ENCODE measurements at places on chromosomes 5 and 9.

DNA sequence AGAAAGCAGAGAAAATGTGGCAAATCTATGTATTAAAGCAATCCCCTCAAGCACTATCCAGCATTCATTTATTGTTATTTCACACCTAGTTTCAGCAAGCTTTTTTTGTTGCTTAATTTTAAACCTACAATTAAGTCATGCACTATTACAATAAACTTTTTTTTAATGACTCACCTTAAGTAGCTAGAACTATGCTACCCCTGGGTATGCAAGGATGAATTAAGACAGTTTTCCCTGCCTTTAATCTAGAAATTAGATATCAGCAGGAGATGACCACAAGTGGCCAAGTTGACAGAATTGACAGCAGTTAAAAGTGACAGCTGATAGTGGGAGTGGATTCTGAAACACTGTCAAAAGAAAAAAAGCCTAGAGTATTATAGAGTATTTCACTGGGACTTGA lies 20.0 kb downstream of the ITGA1 start:
- DNase-seq: no peak

DNA sequence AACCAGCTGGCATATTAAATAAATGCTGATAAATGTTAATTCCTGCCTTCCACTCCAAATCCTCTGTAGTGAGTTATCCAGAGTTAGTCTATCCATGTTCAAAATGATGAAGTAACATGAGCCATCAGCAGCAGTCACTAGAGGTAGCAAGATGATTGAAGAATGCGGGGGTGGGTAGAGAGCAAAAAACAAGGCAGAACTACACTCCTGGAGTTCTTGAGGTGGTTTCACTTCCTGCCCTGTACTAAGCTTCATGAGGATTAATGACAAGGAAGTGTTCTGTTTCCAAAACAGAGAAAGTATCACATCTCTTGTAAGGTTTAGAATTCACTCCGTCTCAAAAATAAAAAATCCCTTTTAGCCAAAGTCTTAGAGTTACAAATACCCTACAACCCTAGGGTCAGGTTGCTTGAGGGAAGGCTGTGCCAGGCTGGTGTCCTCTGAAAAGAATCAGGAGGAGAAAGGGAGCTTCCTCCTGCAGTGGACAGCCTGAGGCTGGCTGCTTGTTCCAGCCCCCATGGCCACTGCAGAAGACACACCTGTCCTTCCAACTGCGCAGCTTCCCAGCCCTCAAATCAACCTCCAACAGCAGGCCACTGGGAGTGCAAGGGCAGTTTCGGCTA lies 180.2 kb downstream of the DENND1A start:
- DNase-seq: peak; percentile 53

DNA sequence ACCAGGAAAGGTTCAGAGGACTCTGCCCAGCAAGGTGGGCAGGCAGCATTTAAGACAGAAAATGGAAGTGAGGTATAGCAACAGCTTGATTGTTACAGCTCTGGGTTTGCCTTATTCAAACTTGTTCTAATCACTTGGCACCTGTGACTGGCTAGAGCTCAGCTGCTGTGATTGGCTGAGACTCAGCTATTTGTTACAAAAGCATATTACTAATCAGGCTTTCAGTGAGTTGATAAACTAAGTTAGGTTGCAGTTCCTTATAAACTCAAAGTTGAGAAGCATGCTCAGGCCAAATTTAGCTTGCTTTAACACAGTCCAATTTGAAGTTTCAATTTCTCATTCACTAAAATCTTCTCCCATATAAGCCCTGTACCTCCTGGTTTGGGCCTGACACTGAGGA lies 56.3 kb downstream of the GDA start:
- DNase-seq: peak; percentile 6

DNA sequence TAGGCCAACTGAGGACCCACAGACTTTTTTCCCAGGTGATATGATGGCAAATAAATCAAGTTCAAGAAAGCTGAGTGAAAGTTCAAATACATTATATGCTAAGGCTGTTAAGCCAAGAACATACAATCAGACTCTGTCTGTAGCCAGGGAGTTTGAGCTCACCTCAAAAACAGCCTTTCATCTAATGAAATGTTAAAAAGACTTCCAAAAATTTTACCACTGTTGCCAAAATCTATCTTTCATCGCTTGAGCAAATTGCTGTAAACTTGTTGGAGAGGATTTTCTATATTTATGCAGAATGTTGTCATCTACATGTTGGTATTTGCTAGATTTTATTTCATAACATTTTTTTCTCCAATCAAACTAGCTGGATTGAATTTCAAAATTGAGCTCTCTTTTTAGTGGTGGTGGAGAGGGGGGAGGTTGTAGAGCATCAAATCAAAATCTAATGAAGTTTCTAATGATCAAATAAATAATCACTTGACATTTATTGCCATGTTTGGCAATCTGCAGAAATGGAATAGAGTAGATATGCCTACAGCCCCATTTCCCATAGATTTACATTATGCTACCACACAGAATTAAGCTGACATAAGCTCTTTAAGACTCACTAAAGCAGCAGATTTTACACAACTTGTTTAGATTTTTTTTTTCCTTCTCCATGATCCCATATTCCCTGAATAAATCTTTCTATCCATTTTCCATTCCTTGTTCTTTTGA lies 828.9 kb upstream of the ZNF608 start:
- DNase-seq: no peak

DNA sequence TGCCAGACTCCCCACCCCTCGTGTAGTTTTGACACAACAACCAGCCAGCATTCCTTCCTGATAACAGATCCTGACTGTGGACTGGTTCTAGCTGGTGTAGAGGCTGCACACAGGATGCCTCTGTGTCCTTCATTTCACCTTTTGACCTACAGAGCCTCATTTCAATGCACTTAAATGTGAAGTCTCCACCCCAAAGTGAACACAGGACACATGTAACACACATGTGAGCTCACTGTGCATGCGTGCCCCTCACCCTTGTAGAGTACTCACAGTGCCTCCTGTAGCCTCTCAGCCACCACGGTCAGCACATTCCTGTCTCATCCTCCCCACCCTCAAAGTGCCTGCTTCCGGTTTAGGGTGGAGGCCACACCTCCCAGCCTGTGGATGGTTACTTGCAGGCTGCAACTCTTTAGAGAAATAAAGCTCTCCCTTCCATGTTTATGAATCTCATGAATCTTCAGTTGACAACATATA lies 11.6 kb upstream of the NKD2 start:
- DNase-seq: no peak

GRCh38 chr5:32559411-32559810 lies 25.9 kb upstream of the SUB1 start:
- DNase-seq: no peak

GRCh38 chr5:142296914-142297417 lies 27.9 kb downstream of the SPRY4 start:
- no peak for DNase-seq

DNA sequence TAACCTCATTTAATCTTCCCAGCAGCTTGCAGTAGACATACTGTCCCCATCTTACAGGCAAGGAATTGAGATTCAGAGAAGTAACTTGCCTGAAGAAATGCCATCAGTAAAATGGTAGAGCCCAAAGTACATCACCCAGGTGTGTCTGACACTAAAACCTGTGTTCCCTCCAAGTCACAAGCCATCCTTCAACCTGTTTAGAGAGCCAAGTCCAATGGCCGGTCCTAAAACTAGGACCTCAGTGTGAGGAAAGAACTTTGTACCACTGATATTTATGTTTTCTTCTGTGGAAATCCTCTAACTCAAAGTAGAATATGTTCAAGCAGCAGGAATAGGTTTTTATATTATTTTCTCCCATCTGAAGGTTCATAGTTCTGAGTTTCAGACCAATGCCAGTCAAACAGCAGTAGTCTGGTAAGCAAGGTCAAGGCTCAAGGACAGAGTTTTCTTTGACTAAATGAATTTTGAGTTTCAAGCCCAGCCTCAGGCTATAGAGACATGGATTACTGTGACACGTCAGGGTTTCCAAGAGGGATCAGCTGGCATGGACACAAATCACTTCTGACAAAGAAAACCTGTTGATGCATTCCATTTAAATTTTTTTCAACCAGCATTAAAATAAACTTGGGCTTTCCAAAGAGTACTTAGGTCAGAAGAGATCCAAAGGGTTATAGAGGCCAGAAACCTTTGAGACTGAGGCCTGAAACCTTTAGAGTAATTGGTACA lies 80.9 kb upstream of the PLPP6 start:
- DNase-seq: no peak

DNA sequence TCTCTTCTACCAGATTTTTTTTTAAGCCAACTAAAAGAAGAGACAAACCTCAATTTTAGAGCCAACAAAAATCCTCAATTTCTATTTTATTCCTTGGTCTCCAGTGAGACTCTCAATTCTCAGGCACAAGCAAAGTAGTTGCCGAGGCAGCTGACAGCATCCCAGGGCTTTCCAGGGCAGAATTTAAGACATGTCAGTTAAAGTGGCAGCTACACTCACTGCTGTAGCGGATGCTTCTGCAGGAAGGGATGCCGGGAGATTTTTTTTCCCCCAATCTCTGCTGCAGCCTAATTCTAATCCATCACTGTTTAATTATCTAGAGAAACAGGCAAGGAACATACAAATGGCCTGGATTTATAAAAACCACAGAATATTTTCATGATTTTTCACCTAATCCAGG lies 57.0 kb downstream of the TTC39B start:
- DNase-seq: no peak

- no peak for DNase-seq
Measured at GRCh38 chr5:135430135-135430437, 17.1 kb downstream of the DCANP1 start.

DNA sequence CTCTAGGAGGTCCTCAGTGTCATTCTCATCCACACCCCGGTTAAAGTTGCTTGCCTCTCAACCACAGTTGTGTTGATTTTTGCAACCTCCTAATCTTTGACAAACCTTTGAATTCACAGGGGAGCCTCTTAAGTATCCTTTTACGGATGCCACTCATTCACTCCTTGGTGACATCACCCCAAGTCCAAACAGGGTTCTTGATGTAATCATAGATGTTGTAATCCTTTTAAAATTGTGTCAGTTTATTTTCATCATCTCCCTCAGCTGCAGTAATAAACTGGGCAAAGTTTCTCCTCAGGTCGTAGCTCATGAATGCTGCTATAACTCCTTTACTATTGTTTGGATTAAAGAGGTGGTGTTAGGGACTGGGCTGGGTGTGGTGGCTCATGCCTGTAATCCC lies 637.2 kb upstream of the NUDT12 start:
- DNase-seq: no peak

GRCh38 chr9:97711223-97711626 lies 14.1 kb upstream of the XPA start:
- DNase-seq: no peak

- peak; percentile 74 for DNase-seq
Measured at GRCh38 chr5:132496631-132497487, 6.3 kb upstream of the IRF1 start.

DNA sequence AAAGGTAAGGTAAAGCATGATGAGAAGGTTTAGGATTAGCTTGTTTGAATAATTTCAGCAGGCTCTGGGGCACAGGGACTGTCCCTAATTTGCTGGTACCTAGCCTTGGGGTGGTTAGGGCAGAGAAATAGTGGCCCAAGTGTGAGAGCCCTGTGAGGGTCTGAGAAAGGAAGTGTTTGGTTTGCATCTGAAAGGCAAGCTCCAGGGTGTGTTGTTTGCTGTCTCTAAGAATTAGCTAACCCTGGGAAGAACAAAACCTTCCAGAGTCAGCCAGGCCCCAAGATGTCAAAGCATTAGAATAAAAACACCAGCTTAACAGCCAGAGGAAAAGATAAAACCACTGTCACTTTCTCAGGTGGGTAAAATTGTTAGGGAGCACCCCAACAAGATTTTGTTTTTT lies 31.0 kb downstream of the TMEM252 start:
- no peak for DNase-seq

- DNase-seq: peak; percentile 69
Measured at GRCh38 chr5:73454379-73455036, 5.9 kb upstream of the FOXD1 start.

DNA sequence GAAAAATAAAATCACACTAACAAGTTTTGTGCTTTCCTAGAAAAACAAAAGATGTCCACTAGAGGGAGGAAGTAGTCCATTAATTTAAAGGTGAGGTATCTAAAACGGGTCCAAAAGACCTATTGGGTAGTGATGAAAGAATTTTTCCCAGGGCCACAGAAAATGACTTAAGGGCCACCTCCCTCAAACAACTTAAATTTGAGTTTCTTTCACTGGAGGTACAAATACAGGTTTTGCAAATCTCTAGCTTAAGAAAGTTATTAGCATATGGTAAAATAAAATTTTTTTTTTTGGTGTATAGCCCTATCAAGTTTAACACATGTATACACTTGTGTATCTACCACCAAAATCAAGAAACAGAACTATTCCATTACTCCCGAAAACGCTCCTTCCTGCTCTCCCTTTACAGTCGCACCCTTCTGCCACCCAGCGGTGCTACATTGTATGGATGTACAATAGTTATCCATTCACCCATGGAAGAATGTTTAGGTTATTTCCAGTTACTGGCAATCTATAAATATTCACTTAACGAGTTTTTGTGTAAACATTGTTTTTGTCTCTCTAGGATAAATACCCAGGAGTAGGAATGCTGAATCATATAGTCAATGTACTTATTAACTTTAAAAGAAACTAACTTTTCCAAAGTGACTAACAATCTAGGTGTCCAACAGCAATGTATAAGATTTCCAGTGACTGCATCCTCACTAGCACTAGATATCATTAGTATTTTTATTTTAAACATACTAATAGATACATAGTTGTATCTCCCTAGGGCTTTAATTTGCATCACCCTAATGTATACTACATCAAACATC lies 21.9 kb downstream of the DEPDC1B start:
- DNase-seq: peak; percentile 37

- DNase-seq: no peak
Measured at GRCh38 chr5:159910207-159910842, 6.0 kb upstream of the ADRA1B start.

DNA sequence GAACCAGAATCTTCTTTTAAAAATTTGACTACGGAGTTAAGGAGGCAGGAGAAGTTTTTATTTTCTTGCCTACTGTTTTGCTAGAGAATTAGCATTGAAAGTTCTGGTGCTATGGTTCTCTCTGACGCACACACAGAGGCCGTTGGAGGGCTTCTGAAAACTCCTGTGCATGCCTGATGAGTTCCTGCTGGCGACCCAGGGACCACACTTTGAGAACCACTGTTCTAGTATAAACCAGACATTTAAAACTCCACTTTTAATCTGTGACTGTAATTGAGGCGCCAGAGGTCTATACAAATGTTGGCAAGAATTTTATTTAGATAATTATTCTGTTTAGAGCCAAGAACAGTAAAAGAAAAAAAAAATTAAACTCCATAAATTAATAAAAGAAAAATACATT lies 99.5 kb upstream of the OTULINL start:
- DNase-seq: no peak

- DNase-seq: no peak
Measured at GRCh38 chr9:23447166-23447565, 378.9 kb downstream of the ELAVL2 start.

- DNase-seq: no peak
Measured at GRCh38 chr5:101393795-101394450, 490.8 kb upstream of the ST8SIA4 start.

DNA sequence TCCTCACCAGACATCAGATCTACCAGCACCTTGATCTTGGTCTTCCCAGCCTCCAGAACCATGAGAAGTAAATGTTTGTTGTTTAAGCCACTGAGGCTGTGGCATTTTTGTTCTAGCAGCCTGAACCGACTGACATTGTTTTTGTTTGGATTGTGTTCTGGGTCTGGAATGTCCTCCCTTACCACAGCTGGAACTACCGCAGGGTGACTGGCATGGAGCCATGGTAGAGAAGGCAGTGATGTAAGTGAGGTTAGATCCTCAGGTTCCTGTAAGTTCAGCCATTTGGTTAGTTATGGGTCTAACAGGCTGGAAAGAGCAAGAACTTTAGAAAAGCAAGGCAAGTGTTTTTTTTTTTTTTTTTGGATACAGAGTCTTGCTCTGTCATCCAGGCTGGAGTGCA lies 209.3 kb downstream of the DAB2IP start:
- DNase-seq: peak; percentile 57
